Cortex of kidney (tissue), 1 donor: ENCODE measurements at places on chromosomes 12 and 14.

DNA sequence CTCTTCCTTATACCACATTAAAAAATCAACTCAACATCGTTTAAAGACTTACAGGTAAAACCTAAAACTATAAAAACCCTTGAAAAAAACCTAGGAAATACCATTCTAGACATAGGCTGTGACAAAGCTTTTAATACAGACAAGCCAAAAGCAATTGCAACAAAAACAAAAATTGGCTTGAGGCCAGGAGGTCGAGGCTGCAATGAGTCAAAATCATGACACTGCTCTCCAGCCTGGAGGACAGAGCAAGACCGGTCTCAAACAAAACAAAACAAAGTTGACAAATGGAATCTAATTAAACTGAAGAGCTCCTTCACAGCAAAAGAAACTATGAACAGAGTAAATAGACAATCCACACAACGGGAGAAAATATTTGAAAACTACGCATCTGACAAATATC lies 1057.8 kb downstream of the FSCB start:
- no peak for DNase-seq

GRCh38 chr14:24665440-24665991 lies 31.5 kb upstream of the GZMB start:
- DNase-seq: no peak

DNA sequence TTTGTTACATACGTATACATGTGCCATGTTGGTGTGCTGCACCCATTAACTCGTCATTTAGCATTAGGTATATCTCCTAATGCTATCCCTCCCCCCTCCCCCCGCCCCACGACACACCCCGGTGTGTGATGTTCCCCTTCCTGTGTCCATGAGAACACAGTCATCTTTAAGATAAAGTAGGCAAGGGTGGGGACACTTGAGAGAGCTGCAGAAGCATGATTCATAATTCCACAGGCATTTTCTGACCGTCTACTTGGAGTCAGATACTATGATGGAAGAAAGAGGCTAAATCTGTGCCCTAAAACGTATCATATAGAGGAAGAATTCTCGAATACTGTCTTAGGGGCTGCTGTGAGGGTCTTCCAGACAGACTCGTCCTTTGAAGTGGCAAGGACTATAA lies 145.9 kb upstream of the VASH1 start:
- DNase-seq: no peak

GRCh38 chr14:105261781-105262180 lies 13.4 kb downstream of the BTBD6 start:
- no peak for DNase-seq

GRCh38 chr14:71591929-71592328 lies 340.3 kb upstream of the RGS6 start:
- no peak for DNase-seq

DNA sequence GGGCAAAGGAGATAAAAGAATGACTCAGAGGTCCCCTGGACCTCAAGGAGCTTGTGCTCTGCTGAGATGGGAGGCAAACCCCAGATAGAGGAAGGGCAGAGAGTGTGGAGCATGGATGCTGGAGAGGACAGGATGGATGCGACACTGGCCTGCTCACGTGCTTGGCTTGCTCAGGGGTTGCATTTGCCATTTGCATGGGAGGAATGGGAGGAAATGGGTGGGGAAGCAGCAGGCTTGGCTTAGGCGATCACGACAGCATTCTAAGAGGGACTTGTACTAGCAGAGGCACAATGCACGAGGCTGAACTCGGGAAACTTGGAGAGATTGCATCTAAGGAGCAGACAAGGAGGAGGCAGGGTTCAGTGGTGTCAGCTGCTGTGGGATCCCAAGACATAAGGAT lies 19.8 kb downstream of the CD9 start:
- no peak for DNase-seq

DNA sequence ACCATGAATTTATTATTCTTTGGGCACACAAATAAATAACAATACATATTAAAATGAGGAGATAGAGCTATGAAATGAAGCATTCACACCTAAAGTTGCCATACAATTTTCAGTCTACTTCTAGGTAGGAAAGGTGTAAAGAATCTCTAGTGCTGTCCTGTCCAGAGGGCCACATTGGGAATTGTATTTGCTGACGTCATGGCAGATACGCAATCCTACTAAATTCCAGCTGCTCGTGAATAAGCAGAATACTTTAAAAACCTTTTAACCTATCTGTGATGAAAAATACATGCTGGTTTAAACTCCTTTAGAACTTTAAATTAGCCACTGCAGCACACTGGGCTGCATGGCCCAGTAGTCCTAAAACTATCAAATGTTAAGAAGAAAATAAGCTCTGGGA lies 236.1 kb downstream of the FSCB start:
- DNase-seq: no peak

- no peak for DNase-seq
Measured at GRCh38 chr12:85627584-85627983, 208.6 kb downstream of the RASSF9 start.

DNA sequence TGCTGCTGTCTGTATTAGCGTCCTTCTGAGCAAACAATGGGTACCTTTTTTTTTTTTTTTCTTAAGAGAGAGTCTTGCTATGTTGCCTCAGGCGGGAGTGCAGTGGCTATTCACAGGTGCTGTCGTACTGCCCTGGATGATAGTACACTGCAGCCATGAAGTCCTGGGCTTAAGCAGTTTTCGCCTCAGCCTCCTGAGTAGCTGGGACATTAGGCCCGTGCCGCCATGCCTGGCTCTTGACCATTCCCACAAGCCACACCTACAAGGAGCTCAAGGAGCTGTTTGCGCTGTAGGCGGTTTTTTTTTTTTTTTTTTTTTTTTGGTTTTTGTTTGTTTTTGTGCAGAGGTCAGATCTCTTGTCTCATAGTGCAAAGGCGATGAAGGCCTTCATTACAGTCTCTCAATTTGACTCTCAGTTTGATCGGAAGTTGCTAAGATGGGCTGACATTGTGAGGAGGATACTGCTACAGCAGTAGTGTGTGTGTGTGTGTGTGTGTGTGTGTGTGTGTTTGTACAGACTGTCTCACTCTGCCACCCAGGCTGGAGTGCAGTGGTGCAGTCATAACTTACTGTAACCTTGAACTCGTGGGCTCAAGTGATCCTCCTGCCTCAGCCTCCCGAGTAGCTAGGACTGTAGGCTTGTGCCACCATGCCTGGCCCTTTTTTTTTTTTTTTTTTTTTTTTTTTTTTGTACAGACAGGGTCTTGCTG lies 34.2 kb downstream of the TRAF3 start:
- no peak for DNase-seq

- no peak for DNase-seq
Measured at GRCh38 chr12:124487066-124487833, 80.2 kb downstream of the NCOR2 start.

DNA sequence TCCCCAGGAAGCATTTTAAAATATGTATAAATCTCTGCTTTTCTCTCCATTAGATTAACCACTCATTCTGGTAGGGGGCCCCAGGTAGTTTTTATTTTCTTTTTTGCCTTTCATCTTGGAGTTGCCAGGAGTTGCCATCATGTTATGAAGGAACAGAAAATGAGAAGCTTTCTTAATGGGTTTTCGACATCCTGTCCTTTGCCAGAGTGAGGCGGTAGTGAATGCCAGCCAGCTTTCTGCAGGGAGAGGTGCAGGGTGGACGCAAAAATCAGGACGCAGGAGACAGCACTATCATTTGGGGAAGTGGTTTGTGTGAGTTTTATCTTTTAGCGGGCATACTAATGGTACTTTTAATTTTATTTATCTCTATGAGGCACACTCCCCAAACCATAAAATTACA lies 1.7 kb downstream of the RASSF8 start:
- no peak for DNase-seq

DNA sequence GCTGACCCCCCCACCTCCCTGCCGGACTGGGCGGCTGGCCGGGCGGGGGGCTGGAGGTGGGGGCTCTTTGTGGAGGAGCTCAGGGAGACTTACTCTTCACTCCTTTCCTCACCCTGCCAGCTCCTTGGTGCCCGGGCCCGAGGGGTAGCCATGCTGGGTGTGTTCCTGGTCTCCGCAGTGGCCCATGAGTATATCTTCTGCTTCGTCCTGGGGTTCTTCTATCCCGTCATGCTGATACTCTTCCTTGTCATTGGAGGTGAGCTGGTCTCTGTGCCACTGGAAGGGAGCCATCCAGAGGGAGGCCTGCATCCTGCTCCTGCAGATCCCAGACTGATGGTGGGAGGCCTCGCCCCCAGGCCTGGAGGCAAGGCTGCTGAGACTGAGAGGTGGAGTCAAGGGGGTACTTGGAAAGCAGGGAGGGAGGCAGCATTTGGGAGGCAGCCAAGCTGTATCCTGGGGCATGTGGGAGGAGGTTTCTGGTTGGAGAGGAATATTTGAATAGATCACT lies 19.7 kb downstream of the SOAT2 start:
- DNase-seq: no peak

- no peak for DNase-seq
Measured at GRCh38 chr12:101857043-101857558, 20.3 kb upstream of the DRAM1 start.

DNA sequence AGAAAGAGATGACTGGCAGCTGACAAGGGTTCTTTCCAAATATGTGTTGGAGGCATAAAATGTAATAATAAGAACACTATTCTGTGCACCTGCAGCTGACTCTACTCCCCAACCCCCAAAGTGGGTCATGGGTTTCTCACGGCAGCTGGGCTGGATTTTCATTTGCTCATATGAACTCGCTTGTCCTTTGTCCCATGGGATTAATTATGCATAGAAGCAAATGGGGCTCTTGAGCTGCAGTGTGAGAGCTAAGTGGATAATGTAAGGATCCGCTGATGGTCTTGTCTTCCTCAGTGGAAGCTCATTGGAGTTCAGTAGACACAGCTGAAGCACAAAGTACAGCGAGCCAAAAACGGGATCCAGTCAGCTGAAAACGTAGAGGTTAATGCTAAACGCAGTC lies 46.3 kb downstream of the TTC8 start:
- DNase-seq: no peak

DNA sequence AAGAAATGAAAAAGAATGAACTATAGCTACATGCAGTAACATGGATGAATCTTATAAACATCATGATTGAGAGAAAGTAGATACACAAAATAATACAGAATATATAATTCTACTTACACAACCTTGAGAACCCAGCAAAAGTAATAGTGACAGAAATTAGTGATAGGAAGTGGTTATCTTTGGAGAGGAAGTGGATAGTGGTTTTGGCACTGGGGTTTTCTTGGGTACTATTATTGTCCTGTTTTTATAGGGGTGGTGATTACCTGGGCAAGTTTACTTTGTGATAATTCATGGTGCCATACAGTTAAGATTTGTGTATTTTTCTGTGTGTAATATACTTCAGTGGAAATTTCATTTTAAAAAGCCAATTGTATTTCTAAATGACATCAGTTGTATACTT lies 352.7 kb downstream of the AEBP2 start:
- DNase-seq: no peak

DNA sequence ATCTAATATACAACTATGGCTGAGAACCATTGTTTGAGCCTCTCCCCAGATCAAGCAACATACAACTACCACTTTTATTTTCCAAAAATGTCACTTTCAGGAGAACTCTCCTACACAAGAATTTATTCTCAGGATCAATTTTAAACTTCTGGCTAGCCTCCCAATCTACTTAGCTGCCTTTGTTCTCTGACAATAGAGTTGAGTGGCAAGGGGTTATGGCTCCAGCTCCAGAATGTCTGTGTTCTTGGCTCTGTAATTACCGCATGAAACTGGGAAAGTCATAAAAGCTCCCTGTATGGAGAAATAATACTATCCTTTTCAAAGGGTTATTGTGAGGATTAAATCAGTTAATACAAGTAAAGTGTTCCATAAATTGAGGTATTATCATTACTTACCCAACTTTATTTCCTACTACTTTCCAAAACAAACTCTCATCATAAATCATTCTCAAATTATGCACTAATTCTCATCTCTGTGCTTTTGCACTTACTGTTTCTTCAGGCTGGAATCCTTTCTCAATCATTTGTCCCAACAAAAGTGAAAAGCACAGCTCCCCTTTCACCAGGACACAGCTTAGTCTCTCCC lies 121.9 kb downstream of the GARIN6 start:
- no peak for DNase-seq

DNA sequence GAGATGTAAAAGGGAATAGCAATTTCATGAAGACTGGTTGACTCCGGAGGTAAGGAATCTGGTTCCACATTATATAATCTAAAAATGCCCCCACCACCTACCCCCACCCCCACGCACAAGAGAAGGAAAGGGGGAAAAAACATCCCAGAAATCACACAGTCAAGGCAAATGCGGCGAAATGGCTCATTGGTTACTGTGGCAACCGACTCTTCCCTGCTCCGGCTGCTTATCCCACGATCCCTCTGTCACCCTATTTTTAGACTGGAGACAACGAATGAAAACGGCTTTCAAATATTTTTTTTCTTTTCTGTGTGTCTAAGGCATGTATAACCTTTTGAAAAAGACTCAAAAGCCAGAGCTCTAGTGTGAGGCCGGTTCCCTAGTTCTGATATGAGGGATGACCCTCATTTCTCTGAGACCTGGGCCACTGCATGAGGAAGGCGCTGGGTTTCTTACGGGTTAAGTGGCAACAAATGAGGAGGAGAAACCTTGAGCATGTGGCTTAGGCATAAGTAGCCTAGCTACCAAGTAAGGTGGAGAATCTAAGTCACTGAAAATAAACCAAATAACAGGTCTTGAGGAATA lies 148.3 kb upstream of the GRIN2B start:
- no peak for DNase-seq

DNA sequence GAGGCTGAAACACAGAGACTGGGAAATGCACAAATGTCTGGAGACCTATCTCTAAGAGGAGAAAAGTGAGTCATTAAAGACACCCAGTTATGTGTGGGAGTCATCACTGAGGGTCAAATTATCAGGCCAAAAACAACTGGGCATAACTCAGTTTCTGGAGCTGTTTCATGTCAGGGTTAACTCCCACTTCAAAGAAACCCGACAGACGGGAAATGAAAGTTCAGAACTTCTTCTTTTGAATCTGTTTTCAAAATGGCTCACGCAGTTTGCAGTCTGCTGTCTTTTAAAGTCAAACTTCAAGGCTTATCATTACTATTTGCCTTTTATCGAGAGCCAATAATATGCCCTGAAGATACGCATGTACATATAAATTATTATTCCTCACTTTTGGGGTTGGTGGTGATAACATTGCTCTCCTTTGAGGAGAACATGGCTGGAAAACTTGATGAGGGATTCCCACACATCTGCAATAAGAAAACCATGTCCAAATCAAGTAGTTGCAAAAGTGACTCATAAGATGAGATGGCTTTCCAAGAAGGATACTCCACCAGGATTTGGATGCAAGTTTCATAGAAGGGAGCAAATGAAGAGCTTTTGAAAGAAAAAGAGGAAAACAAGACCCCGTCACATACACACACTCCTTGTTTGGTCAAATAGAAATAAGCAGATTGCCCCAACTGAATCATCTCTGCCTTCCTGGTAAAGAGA lies 341.4 kb downstream of the ADAMTS20 start:
- DNase-seq: no peak

GRCh38 chr14:95008445-95009217 lies 148.7 kb downstream of the DICER1 start:
- DNase-seq: no peak

- no peak for DNase-seq
Measured at GRCh38 chr12:24661657-24662096, 287.2 kb downstream of the BCAT1 start.

GRCh38 chr12:102812344-102812743 lies 104.7 kb downstream of the PAH start:
- no peak for DNase-seq

- no peak for DNase-seq
Measured at GRCh38 chr14:103704708-103705107, 10.5 kb downstream of the XRCC3 start.
